ENCODE measurements at places on chromosomes 13 and 19.

GRCh38 chr13:74866101-74866500 is 615.9 kb downstream of the TBC1D4 start:
- no peak for DNase-seq

DNA sequence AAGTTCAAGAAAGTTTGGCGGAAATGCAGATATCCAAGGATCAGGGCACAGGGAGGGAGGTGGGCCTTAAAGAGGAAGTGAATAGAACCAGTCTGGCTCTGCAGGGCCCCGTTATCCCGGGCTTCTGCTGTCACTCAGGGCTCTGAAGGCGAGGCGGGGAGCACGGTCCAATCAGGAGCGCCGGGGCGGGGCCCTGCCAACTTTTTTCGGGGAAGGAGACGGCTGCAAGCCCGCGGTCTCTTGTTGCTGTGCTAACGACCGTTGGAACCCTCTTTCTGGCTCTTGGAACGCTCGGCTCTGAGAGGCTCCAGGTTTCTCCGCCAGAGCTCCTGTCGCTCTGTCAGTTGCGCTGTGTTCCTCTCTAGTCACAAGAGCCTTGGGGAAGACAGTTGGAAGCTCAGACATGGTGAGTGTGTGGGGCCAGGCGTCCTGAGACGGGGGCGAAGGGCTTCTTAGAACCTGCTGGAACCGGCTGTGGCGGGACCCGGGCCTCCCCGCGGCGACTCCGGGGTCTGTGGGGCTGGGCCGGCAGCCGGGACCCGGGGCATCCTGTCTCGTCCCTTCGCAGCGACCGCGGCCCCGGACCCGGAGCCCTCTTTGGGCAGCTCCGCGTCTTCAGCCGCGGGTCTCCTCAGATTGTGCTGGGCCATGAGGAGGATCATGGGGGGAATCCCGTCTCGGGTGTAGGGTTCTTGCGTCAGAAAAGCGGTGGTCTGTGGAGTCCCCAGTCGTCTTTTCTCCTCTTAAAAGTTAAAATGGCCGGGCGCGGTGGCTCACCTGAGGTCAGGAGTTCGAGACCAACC is 27.7 kb downstream of the ZNF844 start:
- DNase-seq, result peak; percentile 15

DNA sequence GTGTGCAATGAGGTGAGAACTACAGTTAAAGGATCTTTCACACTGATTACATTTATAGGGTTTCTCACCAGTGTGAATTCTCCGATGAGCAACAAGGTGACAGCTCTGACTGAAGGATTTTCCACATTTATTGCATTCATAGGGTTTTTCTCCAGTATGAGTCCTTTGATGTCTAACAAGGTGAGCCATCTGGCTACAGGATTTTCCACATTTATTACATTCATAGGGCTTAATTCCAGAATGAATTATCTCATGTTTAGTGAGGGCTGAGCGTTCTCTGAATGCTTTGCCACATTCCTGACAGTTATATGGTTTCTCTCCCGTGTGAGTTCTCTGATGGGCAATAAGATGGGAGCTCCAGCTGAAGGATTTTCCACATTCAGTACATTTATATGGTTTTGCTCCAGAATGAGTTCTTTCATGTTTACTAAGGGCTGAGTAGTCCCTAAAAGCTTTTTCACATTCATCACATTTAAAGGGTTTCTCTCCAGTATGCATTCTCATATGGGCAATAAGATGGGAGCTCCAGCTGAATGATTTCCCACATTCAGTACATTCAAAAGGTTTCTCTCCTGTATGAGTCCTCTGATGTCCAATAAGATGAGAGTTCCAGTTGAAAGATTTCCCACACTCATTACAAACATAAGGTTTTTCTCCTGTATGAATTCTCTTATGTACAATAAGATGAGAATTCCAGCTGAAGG is 4.4 kb upstream of the C19orf18 start:
- no peak for DNase-seq

- no peak for DNase-seq
Measured at GRCh38 chr19:944171-944567, 18.3 kb downstream of the ARID3A start.

GRCh38 chr19:40597329-40597838 is 3.8 kb upstream of the LTBP4 start:
- DNase-seq, result no peak

DNA sequence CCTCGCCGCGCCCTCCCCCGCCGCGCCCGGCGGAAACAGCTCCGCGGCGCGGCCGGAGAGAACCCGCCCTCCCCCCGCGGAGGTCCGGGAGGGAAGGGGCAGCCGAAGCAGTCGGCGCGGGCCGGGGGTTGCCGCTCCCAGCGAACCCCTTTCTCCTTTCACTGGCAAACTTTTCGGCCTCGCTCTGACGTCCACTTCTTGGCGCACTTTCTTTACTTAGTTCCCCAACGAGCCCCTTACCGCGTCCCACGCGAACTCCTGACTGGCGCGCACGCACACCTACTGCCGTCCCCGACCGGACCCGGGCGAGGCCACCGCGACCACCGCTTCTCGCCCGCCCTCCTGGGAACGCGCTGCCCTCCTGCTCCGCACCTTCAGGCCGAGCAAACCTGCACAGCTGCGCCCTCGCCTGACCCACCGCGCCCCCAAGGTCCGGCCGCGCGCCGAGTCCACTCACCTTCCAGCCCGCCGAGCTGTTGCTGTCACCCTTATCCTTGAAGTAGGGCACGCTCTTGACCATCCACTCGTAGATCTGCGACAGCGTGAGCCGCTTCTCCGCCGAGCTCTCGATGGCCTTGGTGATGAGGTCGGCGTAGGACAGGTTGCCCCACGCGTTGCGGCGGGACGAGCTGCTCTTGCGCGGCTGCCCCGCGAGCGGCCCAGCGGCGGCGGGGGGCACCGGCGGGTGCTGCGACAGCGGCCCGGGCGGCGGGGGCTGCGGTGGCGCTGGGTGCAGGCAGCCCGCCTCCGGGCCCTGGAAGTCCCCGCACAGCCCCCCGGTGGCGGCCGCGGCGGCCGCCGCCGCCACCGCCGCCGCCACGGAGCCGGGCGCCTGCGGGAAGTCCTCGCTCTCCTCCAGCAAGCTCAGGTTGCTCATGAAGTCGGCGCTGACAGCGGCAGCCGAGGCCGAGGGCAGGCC is 1.1 kb downstream of the FOXO1 start:
- DNase-seq, result no peak

DNA sequence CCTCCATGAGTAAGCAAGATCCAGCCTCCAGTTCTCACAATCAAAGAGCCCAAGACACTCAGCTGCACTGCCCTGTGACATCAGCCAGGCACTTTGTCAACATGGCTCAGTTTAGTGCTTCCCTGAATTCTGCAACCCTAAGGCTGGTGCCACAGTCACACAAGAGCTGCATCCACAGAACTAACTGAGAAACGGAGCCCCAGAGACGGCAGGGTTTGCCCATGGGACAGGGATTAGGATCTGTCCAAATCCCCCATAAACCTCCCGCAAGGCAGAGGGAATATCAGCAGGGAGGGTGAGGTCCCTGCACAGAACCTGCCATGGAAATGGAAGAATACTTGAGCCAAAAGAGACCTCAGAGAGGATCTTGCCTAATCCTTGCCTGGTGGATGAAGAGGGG is 70.4 kb upstream of the UQCRFS1 start:
- no peak for DNase-seq

DNA sequence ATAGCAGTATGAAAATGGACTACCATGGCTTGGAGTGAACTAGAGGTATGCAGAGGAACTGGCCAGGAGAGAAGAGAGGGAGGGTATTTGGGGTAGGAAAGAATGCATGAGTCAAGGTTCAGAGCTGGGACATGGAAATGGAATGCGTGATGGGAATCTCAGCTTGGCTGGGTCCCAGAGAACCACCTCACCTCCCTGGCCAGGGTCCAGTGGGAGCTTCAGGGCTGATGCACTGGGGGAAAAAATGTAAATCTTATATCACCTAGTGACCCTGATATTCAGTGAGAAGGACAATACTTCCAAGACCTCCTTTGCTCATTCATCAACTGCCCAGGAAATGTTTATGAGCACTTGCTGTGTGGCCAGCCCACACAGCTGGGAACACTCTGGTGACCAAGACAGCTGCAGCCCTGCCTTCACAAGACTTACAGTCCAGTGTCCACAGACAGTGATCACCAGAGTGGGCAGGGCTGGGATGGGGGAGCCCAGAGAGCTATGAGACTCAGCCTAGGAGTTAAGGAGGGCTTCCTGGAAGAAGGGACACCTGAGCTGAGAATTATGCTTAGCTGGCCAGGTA is 12.8 kb downstream of the IGSF23 start:
- no peak for DNase-seq

GRCh38 chr19:46481947-46482346 is 10.6 kb upstream of the PNMA8A start:
- no peak for DNase-seq

GRCh38 chr19:51546650-51547396 is 15.4 kb upstream of the SIGLEC6 start:
- no peak for DNase-seq
